CMK (cell line): ENCODE measurements at places on chromosomes 7 and 10.

- no peak for DNase-seq
These were observed 205.8 kb upstream of the SHH start for GRCh38 chr7:156017916-156018700.

GRCh38 chr7:80210400-80210799 lies 75.8 kb downstream of the GNAI1 start:
- no peak for DNase-seq

GRCh38 chr7:139603282-139603681 lies 79.8 kb downstream of the CLEC2L start:
- no peak for DNase-seq

DNA sequence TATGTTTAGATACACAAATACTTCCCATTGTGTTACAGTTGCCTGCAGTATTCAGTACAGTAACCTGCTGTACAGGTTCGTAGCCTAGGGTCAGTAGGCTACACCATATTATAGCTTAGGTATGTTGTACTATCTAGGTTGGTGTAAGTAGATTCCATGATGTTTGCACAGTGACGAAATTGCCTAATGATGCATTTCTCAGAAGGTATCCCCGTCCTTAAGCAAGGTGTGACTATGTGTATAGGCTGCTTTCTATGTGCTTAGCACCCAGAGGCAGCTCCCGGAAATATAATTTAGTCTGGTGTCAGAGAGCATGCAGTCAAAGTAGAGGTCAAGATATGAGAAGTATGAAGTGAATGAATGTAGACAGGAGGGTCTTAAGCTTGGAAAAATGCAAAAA lies 9.8 kb downstream of the MAPK8 start:
- DNase-seq: no peak
